ENCODE measurements at places on chromosomes 2 and 18.
A peak's percentile ranks its signal among the peaks of the same experiment; 100 is the strongest.

DNA sequence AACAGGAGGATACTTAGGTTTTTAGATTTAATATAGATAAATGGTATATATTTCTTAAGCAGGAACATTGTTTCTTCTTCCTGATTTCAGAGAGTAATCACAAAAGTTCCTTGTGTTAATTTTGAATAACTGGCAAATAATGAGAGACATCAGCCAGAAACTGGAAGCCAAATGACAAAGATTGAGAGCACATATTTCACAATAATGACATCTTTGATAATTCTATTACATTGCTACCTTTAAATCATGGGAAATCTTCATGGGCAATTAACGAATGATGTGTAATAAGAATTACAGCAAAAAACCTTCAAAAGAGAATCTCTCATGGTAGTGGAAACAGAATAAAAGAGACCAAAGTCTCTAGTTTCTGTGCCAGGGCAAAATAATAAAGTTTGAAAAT lies 215.1 kb downstream of the NUP35 start:
- no peak for DNase-seq

DNA sequence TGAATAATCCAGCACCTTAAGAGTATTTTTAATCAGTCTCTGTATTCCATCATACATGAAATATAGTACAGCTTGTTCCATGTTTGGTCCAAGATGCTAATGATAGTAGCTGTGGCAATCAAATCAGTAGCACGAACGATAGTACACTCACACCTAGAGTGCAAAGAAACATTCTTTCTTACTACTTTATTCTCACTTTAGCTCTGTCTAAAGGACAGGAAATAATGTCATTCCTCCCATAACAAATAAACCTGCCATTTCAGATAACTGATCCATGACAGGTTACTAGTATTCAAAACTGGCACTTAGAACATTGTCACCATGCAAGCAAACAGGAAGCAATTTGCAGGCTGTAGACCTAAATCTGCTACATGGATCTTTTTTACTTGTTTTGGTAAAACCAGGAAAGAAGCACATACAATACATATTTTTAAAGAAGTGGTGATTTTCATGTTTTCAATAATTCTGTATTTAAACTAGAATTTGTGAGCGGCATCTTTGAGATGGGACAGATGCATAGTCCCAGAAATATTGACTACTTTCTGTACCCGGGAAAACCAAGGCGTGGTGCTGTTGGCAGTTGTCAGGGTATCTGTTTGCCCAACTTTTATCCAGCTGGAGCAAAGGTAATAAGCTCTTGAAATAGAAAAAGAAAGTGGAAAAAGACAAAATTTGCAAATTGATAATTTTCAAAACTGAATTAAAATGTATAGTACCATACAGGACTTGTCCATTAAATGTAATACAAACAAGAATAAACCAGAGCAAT lies 49.5 kb downstream of the IKZF2 start:
- DNase-seq: no peak

GRCh38 chr18:8681196-8681595 lies 24.2 kb upstream of the MTCL1 start:
- DNase-seq: no peak

DNA sequence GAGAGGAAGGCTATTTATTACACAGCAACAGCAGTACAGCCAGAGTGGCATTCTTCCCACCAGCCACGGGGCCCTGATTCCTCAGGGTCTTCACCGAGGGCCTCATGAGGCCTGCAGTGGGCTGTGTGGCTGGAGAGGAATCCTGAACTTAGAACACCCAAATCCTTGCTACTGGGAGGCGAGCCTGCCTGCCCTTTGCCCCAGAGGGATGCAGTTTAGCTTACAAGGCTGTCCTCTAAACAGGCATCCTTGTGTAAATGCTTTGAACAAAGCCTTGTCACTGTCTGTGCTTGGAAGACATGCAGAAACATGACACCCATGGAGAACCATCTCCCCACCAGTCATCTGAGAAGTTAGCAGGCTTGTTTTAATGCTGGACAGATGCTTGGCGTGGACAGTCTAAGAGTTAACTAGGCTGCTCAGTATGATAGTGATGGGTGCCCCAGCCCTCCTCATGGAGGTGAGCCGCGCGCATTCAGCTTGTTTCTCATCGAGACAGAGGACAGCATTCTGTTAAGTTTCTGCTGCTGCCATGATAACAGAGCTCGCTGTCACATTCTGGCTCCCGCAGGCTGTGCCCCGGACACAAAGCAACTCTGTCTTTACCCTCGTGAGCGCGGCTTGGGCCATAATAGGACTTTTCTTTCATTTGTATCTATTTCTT lies 42.9 kb downstream of the ADI1 start:
- DNase-seq: no peak

DNA sequence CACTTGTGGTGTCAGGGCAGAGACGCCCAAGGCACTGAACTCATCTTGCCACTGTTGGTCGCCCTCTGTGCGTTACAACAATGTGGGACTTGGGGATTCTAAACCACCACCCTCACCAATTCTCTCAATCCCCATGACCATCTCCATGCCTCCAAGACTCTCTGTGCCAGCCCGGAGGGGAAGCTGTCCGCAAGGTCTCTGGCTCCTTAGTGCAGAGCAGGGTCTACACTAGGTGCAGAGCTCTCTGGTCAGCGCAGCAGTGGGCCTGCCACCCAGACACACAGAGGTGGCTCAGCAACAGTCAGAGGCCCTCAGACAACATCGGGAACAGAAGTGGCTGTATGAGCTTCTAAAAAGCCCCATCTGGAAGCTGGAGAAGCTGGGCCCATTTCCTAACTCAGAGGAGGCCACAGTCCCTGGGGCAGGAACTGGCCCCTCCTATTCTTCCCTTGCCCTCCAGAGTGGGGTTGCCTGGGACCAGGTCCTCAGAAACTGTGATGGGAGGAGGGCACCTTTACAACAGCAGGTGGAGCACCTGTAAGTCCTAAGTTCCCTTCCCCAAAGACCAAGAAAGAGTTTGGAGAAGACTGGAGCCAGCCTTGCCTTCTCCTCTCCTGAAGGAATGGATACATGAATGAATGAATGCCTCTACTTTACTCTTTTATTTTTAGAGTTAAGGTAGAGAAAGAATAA lies 37.7 kb downstream of the SERTAD2 start:
- DNase-seq: no peak

- peak; percentile 77 for DNase-seq
These were observed 59.3 kb downstream of the SERTAD2 start for GRCh38 chr2:64594226-64594989.

DNA sequence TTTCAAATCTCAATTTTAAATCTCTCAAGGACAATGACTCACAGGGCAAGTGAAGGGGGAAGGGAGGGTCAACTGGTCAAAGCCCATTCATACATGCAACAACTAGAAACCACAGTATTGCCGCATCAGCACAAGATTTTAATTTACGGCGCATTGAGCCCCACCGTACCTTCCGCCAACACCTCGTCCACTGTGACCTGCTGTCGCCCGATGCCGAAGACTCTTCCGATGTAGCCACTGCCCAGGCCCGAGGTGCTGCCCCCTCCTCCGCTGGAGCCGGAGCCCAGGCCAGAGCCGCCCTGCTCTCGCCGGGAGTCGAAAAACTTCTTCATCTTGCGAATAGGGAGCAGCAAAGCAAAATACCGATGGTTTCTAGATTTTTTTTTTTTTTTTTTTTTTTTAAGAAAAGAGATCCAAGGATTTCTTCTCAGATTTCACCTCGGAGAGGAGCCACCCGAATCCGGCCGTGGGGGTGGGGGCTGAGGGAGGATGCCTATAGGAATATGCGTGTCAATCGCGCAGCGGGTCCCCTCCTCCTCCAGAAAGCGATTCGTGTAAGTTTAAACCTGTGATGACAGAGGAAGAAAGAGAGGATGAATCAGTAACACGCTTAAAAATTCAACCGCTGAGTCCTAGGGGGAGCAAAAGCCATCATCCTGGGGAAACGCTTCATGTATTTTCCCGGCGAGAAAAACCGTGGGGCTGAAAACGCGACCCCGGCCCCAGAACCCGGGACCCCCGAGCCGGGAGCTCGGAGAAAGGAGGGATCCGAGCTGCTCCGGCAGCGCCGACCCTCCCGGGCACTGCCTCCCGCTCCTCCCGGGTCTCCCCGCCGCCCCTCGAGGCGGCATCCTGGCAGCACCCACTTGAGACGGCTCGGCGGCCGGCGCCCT lies 584 bp downstream of the AAK1 start:
- peak; percentile 92 for DNase-seq

GRCh38 chr2:80548469-80548868 lies 243.9 kb upstream of the LRRTM1 start:
- no peak for DNase-seq

DNA sequence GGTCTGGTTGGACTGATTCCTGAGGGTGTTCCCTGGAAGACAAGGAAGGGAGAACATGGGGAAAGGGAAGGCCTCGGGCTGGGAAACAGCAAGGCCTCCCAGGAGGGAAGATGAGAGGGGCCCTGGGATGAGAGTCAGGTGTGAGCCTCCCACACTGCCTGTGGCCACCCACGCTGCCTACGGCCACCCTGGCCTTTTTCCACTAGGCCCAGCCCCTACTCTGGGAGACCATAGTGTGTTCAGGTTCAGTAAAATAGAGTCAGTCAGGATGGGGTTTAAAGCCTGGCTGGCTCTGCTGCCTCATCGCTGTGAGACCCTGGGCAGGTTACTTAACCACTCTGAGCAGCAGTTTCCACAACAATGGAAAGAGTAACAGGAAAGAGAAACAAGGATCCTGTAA lies 47.7 kb upstream of the MAL start:
- no peak for DNase-seq

- no peak for DNase-seq
These were observed 164.6 kb downstream of the CAMKMT start for GRCh38 chr2:44526352-44526751.

DNA sequence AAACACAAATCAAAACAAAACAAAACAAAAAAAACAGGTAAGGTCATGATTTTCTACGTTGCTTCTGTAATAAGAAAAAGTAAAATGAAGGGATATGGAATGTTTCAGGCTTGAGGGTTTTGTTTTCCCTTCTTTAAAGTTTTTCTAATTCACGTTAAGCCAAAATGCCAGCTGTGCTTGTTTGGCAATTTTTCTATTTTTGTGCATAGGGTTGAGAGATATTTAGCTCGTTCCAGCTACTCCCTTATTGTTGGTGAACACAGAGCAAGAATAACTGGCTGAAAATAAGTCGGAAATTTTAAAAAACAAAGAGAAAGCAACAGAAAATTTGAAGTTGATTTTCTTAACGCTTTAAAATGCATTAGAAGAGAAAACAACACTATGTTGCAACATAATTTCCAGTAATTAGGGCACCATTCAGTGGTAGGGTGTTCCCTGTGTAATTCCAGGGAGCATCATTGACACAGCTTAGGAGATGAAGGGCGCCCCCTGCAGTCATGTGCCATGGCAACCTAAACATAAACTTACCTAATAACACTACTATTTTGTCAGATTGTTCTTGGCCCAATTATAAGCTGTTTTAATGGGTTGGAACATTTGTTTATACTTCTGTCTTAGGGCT lies 99.5 kb downstream of the DTNA start:
- DNase-seq: peak; percentile 45

DNA sequence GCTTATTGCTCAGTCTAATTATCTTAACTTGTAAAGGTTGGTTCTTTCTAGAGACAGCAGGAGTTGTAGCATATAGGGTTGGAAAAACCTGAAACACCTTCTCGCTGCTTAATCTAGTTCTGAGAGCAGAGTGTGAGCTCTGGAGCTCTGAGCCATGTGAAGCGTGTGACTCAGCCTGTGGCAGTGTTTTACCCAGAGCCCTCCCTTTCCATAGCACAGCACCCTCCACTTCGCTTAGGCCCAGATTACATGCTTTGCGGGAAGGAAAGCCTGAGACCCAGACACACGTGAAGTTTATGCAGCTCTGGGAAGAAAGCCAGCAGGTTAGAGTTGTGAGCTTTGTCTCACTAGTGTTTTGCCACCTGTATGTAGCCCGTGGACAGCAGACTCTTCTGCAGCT lies 74.5 kb downstream of the INPP4A start:
- DNase-seq: no peak

DNA sequence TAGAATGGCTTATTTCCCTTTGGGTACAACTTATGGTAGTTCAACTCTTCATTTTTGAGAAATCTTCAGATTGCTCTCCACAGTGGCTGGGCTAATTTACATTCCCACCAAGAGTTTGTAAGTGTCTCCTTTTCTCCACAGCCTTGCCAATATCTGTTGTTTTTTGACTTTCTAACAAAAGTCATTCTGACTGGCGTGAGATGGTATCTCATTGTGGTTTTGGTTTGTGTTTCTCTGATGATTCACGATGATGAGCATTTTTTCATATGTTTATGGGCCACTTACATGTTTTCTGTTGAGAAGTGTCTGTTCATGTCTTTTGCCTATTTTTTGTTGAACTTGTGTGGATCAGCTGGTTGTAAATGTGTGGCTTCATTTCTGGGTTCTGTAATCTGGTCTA lies 871.0 kb downstream of the EPHA4 start:
- DNase-seq: peak; percentile 56

- no peak for DNase-seq
These were observed 531.7 kb downstream of the DSC3 start for GRCh38 chr18:30510882-30511281.

DNA sequence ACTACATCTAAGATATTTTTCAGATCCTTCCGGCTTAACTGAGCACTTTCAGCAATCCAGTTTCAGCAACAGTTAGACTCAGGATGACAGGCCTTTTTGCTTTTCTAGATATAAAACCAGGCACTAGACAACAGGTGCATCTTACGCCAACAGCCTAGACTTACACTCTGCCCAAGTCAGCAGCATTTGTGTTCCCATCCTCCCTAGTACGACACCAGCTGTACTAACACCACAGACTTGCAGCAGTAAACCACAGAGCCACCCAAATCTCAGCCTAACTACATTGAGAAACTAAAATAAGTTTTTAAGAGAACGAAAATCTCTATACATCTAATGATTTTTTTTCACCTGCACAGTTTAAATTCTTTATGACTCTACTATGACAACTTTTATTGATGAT lies 89.9 kb upstream of the DNMT3A start:
- DNase-seq: no peak

DNA sequence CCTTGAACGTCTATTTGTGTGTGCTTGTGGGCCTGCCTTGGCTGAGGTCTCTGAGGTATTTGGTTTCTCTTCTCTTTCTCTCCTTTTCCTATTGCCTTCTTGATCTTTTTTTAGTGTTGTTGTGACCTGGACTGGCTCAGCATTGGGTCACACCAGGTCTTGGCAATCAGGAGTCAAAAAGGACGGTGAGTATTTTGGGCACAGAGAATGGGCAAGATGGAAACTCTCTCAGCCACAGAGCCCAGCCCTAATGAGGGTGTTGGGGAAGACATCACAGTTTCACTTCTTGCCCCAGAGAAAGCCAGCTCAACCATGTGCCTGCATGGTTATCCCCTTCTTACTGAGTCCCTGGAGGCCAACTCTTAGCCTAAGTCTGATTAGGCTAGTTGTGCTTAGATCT lies 13.7 kb upstream of the INO80C start:
- DNase-seq: no peak

DNA sequence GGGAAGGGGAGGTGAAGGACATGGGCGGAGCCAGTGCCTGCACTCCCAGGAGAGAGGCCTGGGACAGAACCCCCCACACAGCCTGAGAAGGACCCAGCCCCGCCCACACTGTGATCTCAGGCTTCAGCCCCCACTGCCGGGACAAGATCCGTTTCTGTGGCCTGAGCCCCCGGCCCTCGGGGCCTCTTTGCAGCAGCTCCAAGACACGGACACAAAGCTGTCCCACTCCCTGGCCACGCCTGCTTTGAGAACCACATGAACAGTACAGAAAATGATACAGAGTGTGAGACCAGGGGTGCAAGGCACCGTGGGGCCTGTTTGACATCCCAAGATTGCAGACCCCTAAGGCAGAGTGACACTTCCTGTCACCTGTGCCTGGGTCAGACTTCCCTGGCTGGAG lies 74.5 kb downstream of the TWIST2 start:
- no peak for DNase-seq

Data from ELR (cell line).